ENCODE measurements at places on chromosomes 5 and 9. TPM values are rescaled to one million over a fixed set of nuclear protein-coding genes. Genes with fewer than 3 reads are reported as not detected.

GRCh38 chr5:178542455-178542854 lies 47.7 kb downstream of the COL23A1 start:
- no peaks in the 10 kb centered on the region for H3K36me3 ChIP-seq
- H3K27me3 ChIP-seq: no peaks in the 10 kb centered on the region
- H3K27ac ChIP-seq: no peak overlapping the region
- H3K4me3 ChIP-seq: no peak overlapping the region
- no peaks in the 10 kb centered on the region for H3K4me1 ChIP-seq

GRCh38 chr9:130040984-130041647 lies 1.9 kb downstream of the FNBP1 start:
- H3K4me1 ChIP-seq: peaks cover 51% of the 10 kb centered on the region
- peak overlapping the region; percentile 100 for H3K27ac ChIP-seq
- H3K4me3 ChIP-seq: peak overlapping the region; percentile 100
- H3K36me3 ChIP-seq: peaks cover 49% of the 10 kb centered on the region
- peak; percentile 53 for DNase-seq

DNA sequence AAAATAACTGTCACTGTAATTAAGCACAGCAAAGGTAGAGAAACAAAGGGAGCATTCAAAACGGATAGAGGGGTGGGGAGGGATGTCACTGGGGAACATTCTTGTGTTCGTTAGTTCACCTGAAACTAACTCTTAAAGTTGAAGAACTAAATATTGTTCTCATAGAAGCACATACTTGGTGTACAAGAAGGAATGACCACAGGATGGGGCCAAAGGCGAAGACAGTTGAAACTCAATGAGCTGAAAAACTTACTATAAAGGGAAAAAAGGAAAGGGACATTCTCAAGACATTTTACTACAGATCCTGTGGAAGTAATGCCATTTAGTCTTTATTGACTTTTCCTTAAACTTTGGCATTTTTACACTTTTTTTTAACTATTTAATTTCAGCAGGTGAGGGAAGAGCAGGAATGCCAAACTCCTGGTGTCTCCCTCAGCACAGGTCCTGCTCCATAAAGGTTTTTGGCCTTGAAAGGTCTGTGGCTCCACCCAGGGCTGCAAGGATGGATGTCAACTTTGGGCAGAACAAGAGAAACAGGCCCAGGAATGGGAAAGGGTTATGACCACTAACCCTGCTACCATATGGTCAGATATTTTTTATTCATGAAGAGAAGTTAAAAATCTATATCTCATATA lies 197.6 kb upstream of the RASA1 start:
- H3K27ac ChIP-seq: no peak overlapping the region
- DNase-seq: no peak
- H3K4me1 ChIP-seq: peaks cover 10% of the 10 kb centered on the region
- H3K27me3 ChIP-seq: no peaks in the 10 kb centered on the region
- H3K4me3 ChIP-seq: no peak overlapping the region
- no peaks in the 10 kb centered on the region for H3K36me3 ChIP-seq

DNA sequence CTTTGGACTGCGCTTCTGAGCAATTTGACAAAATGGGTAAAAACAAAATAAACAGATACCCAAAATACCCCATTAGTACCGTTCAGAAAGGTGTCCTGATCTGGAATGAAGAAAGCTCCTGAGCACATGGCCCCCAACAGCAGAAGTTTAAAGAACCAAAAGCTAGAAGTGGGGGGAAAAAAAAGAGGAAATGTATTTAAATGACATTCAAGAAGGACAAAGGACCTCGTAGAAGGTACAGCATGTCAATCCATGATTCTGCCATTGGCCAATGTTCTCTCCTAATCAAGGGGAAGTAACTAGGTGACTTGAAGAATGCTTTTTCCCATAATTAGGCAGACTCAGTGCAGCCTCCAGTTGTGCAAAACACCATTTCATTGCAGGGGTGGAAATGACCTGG lies 78.6 kb downstream of the SERINC5 start:
- peaks cover 48% of the 10 kb centered on the region for H3K4me1 ChIP-seq
- H3K4me3 ChIP-seq: no peak overlapping the region
- H3K36me3 ChIP-seq: peaks cover 37% of the 10 kb centered on the region

Gene GPSM1
- total RNA-seq: 10.8 TPM

Gene SGCD
- not detected for total RNA-seq

Gene ZNF618
- 0.11 TPM for total RNA-seq

Gene OR1Q1
- total RNA-seq: not detected

Gene CDKN2AIPNL
- total RNA-seq: 36.1 TPM

Measured in activated CD4-positive, alpha-beta T cell treated with anti-CD3 and anti-CD28 coated beads for 36 hours (primary cell).